ENCODE measurements at places on chromosomes 1 and 21.
A peak's percentile ranks its signal among the peaks of the same experiment; 100 is the strongest.

DNA sequence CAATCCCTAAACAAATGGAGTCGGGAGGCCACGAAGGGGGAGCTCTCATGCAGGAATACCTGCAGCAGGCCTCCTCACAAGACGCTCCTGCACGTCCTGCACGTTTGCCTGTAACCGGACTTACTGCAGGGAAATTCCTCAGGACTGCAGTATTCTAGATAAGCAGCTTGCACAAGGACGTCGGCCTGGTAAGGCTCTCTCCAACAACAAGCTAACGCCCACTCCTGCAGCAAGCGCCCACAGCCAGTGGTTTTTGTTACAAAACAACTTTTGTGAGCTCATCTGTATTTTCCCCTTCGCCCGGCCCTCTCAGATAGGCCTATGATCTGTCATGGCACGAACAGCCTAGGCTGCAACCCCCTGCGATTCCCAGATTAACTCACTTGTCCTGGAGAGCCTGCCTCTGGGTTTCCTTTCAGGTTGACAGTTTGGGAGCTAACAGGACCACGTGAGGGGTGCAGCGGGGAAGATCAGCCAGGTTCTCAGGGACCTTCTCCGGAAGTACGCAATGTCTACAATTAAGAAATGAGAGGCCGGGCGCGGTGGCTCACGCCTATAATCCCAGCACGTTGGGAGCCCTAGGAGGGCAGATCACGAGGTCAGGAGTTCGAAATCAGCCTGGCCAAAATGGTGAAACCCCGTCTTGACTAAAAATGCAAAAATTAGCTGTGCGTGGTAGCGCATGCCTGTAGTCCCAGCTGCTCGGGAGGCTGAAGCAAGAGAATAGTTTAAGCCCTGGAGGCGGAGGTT is 921 bp upstream of the MIB2 start:
- DNase-seq, result peak; percentile 75

DNA sequence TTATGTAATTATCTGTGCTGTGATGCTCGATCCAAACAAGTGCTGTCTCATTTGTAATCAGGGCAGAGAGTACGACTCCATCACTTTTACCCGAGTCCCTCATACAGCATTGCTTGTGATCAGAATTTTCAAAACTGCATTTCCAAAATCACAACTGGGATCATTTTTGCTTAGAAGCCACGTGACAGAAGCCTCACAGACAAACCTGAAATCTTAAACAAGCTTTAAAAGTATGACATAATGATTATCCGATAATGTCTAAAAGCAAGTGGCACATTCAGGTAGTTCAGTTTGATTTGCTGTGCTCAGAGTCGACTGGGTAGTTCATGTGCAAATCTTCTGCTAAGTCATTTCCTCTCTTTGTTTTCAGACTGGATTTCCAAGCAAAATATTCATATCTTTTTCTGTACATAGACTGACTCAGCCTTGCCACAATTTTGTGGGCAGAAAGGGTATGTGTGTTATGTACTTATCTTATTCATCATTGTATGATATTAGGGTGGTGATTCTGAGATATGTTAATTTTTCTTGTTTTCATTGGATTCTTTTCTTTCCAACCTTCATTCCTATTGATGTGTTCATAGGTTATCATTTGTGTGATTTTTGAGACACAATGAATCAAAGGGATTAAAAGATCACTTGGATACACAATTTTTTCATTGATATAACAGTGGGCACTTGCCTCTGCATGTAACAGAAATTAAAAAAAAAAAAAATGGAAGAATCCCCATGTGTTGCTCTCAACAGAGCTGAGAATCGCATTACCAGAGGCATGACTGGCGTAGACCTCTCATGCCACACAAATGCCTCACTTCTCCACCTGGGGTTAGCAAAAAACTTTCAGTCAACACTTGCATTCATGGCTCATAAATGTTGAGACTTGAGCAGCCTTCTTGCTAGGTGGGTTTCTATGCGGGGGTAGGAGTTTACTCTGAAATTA is 355.7 kb downstream of the LTN1 start:
- peak; percentile 93 for DNase-seq

DNA sequence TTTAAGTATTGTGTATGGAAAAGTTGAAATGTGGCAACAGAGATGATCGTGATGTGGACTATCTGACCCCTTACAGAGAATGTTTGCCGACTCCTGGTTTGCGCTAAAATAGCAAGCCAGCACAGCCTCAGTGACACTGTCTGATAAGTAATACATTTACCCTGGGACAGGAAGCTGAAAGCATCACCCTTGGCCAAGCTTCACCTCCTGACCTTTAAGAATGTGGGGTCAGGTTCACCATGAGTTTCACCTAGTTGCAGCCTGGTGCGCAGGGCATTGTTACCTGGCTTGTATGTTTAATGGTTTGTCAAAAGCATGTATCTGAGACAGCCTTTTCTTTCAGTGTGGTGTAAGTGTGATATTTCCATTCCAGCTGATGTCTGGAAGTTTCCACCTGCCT is 29.2 kb downstream of the TRAF5 start:
- DNase-seq, result no peak

DNA sequence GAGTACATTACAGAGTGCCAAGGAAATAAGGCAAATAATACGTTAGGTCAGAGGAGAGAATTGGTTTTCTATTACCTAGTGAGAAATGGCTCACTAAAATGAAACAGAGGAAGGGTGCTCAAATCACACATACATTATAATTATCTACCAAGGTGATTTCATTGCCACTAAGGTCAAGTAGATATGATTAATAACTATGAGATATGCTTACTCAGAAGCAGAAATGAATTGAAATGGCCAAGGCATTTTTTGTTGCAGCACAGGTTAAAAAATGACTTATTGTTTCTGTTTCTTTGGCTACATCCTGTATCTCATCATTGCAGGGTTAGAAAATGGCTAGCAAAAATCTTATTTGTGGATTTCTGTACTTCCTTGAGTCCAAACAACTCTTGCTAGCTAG is 154.5 kb upstream of the GORAB start:
- no peak for DNase-seq

DNA sequence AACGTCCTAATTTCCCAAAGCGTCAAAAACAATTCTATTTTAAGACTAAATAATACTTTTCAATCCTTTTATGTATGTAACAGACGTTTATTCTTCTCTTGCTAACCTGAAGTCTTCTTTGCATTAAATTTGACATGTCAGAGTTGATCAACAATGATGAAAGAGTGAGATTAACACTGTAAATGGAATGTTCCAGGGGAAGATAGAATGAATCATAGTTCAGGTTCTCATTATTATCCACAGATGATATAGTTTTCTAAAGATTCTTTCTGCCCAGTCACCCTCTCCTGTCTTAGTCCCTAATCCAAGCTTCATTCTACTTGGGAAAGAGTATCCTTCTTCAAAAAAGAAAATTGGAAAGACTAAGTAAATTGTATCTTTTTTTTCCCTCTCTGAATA is 38.9 kb downstream of the SDCCAG8 start:
- DNase-seq, result peak; percentile 53

GRCh38 chr21:45788198-45788597 is 144.7 kb downstream of the PCBP3 start:
- no peak for DNase-seq

- DNase-seq, result peak; percentile 28
Measured at GRCh38 chr1:212514056-212514614, 81.4 kb downstream of the NENF start.

GRCh38 chr1:70156529-70157120 is 48.8 kb downstream of the LRRC40 start:
- DNase-seq, result peak; percentile 24

Data from NCI-H226 (cell line).